Activated naive CD4-positive, alpha-beta T cell treated with Interleukin-2 at 50 U/mL for 16 hours (primary cell): ENCODE measurements at places on chromosomes 3 and 15.

DNA sequence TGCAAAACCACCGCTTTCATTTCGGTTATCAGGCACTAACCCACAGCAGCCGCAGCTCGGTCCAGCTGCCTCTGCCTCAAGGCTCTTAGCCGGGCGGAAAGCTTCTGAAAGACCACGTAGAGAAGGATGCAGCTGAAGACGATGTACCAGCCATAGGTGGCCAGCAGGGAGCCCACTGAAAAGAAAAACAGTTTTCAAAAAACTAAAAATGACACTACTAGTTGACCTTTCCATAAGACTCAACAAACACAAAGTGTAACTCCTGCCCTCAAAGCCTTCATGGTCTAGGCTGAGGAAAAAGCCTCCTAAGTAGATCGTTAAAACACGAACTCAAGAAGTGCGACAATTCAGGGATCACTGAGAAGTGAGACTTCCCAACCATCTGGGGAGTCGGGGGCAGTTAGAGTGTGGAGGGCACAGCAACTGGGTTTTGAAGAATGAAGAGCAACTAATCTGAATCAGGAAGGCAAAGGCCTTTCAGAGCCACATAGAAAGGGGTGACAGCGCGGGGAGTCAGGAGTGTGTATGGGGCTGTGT, 716 bp downstream of the SELENOS start:
- DNase-seq: peak; percentile 25

DNA sequence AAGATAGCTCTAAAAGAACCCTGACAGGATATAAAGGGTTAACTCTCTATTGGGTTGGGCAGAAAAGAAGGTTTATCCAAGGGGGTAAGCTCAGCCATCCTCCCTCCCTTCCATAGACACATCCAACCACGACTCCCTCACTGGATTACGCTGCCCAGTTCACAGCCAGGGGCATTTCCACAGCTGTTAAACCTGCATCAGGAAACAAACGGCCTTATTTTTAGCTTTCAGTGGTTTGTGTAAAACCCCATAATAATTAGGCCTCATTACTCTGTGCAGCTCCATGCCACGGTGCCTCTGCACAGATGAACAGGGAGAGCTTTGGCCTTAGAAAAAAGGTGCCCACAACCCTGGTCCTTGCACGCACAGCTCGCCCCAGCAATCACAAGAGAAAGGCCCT, 110.6 kb downstream of the GABRB3 start:
- no peak for DNase-seq

GRCh38 chr3:64368257-64369020, 143.2 kb upstream of the PRICKLE2 start:
- DNase-seq: no peak

DNA sequence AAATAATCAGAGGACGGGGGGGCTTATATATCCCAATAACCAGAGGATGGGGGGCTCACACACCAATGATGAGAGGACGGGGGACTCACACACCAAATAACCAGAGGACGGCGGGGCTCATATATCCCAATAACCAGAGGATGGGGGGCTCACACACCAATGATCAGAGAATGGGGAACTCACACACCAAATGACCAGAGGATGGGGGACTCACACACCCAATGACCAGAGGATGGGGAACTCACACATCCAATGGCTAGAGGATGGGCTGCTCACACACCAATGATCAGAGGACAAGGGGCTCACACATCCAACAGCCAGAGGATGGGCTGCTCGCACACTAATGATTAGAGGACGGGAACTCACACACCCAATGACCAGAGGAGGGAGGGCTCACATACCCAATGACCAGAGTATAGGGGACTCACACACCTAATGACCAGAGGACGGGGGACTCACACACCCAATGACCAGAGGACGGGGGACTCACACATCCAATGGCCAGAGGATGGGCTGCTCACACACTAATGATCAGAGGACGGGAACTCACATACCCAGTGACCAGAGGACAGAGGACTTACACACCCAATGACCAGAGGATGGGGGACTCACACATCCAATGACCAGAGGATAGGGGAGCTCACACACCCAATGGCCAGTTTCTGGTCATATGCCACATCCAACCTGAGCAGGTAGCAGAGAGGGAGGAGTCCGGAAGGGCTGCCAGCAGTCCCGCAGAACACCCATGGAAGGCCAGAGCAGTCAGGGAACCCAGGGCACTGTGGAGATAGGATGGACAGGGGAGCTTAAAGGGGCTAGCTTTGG, 10.6 kb downstream of the RAB6B start:
- DNase-seq: no peak

- DNase-seq: no peak
Measured at GRCh38 chr3:146709969-146710368, 104.8 kb upstream of the PLSCR5 start.

GRCh38 chr3:11626084-11626463, 17.6 kb downstream of the VGLL4 start:
- peak; percentile 17 for DNase-seq

DNA sequence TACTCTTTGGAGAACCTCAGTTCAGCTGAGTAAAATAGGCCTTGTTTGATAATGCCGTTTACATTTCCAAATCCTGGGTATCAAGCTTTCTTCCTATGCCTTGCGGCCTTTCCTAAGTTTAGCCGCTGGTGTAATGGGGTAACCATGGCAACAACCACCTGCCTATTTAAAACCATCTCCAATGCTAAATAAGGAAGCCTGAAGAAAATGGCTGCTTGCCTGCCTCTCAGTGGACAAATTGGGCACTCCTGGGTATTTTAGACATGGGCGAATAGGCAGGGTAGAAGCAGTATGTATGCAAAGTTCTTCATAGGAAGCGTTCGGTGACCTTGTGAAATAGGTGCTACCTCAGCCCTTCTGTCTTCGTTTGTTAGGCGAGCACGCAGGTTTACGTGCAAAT, 122.7 kb downstream of the DGKG start:
- no peak for DNase-seq

DNA sequence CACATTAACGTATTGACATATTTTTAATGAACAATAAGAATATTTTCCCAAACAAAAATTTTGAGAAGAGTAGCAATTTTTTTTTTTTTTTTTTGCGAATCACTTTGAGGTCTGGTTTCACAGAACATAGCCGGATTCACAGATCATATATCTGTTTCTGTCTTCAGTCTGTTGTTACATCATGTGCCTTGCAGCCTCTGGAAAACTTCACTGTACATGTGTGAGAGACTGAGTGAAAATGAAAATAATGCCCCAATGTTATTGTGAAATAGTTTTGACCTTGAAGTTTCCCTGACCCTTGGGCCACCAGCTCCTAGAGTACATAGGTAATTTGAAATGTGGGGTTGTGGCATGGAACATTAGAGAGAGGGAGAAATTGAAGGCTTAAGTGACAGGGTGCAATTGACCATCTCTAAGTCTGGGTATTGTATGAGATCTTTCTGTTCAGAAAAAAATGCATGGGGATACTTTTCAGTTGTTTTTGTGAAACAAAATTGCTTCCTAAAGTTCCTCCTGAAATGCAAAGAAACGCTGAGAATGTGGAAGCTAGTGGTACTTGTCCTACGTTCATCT, 14.0 kb downstream of the ITPR1 start:
- DNase-seq: no peak

- DNase-seq: no peak
Measured at GRCh38 chr3:58342676-58343075, 10.0 kb downstream of the PXK start.

DNA sequence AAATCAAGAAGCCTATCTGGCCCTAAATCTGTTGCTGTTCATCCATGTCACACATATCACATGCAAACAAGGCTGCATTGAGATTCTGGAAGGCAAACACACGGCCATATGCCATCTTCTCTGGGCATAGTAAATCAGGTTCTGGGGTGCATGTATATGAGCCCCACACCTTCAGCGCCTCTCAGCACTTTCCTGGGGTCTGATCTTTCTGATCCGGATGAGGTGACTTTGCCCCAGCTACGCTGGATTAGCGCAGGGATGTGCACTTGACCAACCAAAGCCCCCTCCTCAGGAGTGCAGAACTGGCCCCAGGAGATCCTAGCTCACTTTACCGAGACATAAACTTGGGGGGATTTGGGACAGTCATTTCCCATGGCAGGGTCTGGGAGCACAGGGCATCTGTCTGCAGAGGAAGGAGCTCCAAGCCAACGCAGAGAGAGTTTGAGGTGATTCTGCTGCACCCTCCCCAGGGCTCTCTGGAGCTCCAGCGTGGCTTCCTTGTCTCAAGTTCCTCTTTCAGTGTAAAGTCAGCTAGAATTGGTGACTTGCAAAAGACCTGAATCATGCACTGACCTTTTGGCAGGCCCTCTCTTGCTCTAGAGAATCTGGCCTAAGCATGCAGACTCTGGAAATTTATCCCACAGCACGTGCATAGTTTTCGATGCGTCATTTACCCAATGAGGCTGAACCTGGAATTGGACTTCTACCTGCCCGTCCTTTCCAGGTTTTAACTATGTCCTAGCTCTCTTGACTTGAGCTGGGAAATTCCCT, 63.5 kb upstream of the KLF13 start:
- DNase-seq: no peak

DNA sequence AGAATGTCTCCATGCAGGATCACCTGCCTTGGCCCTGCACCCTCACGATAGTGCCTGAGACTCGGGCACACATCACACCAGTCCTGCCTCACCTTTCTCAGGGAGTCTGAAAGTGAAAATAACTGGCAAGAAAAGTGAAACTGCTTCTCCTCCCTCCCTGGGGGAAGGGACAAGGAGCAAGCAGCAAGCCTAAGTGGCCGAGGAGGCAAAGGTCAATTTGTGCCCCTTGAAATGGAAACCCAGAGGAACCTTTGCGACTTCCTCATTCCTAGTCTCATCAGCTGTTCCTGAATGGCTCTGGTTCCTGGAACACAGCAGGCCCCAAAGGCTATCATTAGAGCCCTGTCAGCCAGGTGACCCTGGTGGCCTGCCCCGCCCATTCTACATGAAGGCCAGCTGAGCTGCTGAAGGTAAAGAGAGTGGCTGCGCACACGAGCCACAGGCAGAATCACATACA, 28.0 kb upstream of the SLCO2A1 start:
- DNase-seq: no peak

- no peak for DNase-seq
Measured at GRCh38 chr15:77251662-77252061, 168.2 kb downstream of the PEAK1 start.

DNA sequence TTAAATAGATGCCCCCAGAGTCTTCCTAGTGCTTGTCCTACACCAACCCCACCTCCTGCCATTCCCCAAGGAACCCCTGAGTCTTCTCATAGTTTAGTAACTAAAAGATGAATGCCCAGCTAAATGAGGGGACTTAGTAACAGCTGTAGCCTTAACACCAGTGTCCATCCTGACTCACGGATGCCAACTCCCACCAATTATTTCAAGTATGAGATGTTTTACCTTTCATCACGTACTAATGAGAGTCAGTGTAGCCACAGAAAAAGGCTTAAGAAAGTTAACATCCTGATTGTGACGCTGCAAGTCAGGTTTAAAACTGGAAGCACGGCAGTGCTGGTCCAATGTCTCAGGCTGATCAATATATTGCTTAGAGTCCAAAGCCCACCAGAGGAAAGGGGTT, 109.9 kb downstream of the FMN1 start:
- DNase-seq: no peak

- no peak for DNase-seq
Measured at GRCh38 chr3:184291044-184291737, 7.8 kb upstream of the PSMD2 start.

GRCh38 chr15:78316283-78317083, 17.1 kb upstream of the SKIC8 start:
- no peak for DNase-seq

- DNase-seq: no peak
Measured at GRCh38 chr3:17162116-17162515, 277.4 kb downstream of the PLCL2 start.

DNA sequence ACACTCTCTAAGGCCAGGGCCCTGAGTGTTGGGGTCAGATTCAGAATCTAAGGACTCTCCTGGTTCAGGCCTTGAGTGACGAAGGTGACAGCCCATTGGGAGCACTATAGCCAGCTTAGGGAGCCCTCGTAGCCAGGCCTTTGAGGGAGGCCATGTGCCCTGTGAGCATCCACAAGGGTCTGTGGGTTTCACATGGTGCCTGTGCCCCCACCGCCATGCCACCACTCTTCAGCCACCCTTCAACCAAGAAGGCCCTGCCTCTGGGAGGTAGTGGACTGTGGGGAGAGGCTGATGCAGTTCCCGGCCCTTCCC, 37.5 kb downstream of the TSPAN3 start:
- no peak for DNase-seq

- no peak for DNase-seq
Measured at GRCh38 chr15:65561934-65562333, 31.7 kb downstream of the HACD3 start.

DNA sequence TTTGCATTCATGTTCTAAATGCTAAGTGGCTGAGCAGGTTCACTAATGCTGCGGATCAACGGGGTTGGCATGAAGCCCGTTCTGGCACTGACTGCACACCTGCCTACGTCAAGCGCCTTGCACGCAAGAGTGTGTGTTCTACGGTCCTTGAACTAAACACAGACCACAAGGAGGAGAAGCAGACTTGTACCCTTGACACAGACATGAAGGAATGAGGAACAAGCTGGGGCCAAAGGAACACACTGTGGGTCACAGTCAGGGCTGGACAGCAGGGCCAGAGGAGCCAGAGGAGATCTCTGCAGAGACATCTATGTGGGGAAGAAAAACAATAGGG, 48.0 kb upstream of the LDHAL6B start:
- DNase-seq: no peak

DNA sequence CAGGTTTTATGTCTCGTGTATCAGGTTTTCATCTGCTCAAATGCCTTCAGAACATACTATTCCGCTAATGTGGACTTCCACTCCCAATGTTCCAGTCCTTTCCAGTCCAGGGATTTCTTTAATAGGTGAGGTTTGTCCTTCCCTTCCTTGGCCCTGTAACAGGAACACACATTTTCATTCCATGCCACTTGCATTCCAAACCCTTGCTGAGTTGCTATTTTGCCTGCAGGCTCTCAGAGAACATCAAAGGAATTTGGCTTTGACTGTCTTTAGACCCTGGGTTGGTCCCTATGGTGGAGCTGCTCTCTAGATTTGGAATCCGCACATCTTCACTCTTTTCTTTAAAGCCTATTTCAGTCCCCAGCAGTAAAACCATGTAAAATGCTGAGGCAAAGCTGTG, 12.3 kb upstream of the ALCAM start:
- DNase-seq: no peak

DNA sequence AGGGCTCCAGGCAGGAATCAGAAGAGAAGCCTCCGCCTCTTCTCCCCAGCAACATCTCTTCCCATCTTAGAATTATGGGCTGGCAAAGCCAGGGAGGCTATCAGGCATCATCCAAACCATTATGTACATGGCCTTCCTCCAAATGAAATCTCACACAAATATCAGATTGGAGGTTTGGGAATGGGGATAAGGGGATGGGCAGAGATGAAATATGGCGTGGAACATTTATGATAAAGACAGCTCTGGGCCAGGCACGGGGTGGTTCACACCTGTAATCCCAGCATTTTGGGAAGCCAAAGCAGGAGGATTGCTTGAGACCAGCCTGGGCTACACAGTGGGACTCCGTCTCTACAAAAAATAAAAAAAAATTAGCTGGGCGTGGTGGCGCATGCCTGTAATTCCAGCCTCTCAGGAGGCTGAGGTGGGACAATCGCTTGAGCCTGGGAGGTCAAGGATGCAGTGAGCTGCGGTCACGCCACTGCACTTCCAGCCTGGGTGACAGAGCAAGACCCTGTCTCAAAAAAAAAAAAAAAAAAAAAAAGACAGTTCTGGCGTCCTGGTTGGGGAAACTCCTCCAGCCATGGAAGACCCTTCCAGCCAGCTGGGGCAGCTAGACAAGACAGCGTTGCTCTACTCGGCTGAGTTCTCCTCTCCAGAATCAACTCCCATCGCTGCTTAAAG, 36.6 kb downstream of the CPN2 start:
- no peak for DNase-seq

- no peak for DNase-seq
Measured at GRCh38 chr3:18246336-18247060, 178.6 kb downstream of the SATB1 start.
